Activated T-helper 2 cell treated with anti-CD3 and anti-CD28 coated beads, Interferon-gamma antibody, Interleukin-2, Interleukin-4, amounts not matched to agents 10 μg/mL and 5 μg/mL and 100 μg/mL, durations not matched to agents 14 hours and 24 hours and 36 hours (primary cell): ENCODE measurements at places on chromosomes 3 and 15. TPM values are rescaled to one million over a fixed set of nuclear protein-coding genes. Genes with fewer than 3 reads are reported as not detected.

DNA sequence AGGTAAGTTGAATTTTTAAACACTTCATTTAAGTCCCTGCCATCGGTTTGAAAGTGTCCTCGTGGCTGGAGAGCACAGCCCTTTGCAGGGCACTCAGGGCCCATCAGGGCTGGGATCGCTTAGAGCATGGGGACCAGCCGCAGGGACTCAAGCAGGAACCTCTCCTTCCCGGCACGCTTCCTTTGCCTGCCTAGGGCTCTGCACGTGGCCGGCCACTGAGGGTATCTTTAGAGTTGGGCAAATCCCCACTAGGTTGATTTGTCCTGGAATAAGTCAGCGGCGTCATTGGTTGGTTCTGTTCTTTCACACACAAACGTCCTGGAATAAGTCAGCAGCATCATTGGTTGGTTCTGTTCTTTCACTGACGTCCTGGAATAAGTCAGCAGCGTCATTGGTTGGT, 131.6 kb downstream of the OCA2 start:
- DNase-seq = no peak

DNA sequence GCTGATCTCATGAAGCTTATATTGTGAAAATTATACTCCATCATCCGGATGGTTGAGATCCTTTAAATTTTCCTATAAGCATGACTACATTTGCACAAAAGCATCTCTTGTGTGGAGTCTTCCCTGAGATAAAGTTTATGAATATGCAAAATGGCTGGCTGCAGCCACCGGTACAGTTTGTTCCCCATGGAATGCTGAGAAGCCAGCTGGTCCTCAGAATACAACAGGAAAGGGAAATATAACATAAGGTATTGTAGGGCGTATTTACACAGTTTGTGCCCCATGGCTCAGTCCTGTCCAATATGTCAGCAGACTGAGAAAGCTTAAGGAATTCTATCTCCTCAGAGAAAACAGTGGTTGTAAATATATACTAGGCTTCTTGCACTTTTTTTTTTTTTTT, 468.6 kb downstream of the CNTN6 start:
- no peak for DNase-seq

GRCh38 chr3:129327510-129327909, 48.8 kb downstream of the HMCES start:
- DNase-seq = no peak

GRCh38 chr3:111351334-111351733, 190.7 kb upstream of the CD96 start:
- DNase-seq = no peak

GRCh38 chr3:4627651-4628375, 134.7 kb downstream of the ITPR1 start:
- DNase-seq = no peak

DNA sequence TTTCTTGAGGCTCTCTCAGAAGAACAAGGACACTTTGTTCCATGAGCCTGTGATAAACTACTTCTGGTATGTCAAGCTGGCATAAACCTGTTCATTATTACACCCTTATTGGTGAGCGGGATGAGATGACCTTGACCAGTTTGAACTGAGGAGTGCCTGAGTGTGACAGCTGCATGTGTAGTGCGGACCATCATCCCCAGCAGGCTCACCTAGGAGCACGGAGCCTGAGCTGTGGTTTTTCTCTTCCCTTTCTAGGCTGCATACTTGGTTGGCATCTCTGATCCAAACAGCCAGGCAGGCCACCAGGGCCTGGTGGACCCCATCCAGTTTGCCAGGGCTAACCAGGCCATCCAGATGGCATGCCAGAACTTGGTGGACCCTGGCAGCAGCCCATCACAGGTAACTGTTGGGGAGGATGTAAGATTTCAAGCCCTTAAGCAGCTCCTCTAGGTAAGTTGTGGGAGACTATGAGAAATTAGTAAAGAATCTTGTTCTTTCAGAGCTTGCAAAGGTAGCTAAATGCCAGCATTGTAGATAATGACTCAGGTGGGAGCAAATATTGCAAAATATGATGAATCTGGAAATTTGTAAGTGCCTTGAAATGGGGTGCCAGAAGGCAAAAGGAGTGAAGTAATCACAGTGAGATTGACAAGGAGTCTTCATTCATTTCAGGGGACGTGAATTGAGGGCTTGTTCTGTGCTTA, 288.9 kb upstream of the TPM1 start:
- DNase-seq = no peak

DNA sequence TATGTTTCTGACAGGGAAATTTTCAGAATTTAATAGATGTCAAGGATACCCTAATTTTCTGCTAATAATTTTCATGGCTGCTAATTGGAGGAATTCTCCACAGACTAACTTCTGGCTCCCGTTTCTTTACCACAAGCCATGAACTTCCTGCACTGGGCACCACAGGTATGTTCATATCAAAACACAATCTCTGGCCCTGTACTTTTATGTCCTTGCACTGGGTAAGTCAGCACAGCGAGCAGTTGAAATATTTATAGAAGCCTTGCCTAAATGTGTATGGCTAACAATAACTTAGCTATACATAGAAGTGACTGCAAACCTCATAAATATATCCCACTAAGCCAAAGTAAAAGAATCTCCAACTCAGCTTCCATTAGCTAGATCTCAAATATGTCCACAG, 246.9 kb downstream of the ZIC1 start:
- no peak for DNase-seq

DNA sequence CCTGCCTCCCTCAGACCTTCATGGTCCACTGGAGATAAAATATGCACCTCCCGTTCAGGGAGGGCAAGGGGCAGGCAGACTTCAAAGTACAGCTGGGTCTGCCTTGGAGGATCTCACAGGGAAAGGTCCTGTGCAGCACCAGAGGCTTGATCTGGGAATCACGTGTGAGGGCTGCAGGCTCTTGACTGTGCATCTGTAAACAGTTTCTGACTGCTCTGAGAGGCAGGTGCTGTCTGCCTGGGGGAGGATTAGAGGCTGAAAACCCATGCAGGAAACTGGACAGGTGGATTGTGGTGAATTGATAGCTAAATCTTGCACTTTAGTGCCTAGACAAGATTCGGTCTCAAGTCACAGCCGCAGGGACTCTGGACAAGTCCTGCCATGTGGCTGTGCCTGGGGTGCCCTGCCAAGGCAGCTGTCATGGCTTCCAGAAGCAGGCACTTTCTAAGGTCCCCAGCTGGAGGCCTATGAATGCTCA, 239.3 kb downstream of the EPHB1 start:
- no peak for DNase-seq

DNA sequence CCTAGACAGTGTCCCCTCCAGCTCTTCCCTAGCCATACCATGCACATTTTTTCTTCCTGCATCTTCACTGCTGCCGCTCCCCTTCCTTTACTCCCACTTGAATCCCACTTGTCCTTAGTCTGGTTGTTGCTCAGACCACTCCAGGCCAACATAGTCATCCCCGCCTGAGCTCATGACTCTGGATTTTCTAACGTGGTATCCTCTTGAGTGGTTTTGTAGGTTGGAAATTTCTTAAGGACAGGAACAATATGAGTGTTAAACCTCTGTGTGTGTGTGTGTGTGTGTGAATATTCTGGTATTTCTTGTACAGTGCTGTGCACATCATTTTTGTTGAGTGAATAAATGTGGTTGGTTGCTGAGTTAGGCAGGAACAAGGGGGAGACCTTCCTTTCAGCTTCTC, 3.1 kb downstream of the BAHD1 start:
- DNase-seq = no peak

DNA sequence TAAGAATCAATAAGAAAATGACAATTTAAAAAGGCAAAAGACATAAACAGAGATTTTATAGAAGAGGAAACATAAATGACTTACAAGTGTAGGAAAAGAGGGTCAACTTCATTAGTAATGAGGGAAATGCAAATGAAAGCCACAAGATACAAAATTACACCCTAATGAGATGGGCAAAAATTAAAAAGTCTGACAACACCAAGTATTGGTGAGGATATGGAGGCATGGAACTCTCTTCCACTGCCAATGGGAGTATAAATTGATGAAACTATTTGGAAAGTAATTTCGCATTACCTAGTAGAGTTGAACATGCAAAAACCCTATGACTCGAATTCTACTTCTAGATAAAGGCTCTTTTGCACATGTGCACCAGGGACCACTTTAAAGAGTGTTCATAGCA, 28.2 kb upstream of the ITGA11 start:
- DNase-seq = no peak

GRCh38 chr15:63663906-63664305, 66.7 kb downstream of the FBXL22 start:
- DNase-seq = no peak

GRCh38 chr15:49895347-49896223, 223.4 kb downstream of the ATP8B4 start:
- DNase-seq = no peak

GRCh38 chr3:188627652-188628051, 473.7 kb downstream of the LPP start:
- no peak for DNase-seq

Gene RTP1
- total RNA-seq = not detected in 2 replicates

Gene ACKR4
- total RNA-seq = not detected in 2 replicates

Gene GPR62
- not detected in 2 replicates for total RNA-seq

Gene LRRN1
- not detected in 2 replicates for total RNA-seq
